Stimulated activated CD4-positive, alpha-beta T cell treated with anti-CD3 and anti-CD28 coated beads, TNF-alpha, amount 100 ng/mL, for 24 hours (primary cell): ENCODE measurements at places on chromosomes 6 and 20.

DNA sequence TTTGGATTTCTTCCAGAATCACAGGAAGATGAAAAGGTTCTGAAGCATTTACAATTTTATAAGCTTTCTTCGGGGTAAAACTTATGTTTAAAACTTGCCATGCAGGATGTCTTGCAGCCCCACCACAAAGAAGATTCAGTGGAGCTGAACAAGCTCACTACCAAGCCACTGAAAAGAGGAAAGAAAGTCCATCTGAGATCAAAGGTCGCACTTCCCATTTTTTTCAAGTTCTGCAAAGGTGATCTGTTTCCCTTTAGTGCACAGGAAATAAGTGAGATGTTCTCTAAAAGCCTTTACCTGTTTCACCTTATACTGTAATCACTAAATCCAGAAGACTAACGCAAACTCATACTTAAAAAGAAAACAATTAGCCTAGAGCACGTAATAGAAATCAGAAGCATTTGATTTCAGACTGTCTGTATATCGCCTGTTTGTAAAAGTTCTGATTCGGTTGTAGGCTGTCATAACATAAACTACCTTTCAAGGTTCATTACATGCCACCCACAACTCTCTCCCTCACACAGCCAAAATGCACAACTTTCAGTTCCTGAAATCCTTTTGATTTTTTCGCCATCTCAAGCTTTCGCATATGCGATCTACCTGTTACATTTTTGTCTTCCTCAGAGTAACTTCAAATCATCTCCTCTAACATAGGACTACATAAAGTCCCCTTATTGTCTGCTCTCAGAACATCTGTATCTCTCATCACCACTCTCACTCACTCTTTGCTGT lies 1.8 kb downstream of the ECHDC1 start:
- DNase-seq, result no peak

- DNase-seq, result no peak
Observed at GRCh38 chr6:111823831-111824607, 49.2 kb downstream of the FYN start.

GRCh38 chr6:33677143-33677660 lies 34.3 kb downstream of the UQCC2 start:
- no peak for DNase-seq

GRCh38 chr6:41502917-41503671 lies 43.1 kb upstream of the FOXP4 start:
- no peak for DNase-seq

DNA sequence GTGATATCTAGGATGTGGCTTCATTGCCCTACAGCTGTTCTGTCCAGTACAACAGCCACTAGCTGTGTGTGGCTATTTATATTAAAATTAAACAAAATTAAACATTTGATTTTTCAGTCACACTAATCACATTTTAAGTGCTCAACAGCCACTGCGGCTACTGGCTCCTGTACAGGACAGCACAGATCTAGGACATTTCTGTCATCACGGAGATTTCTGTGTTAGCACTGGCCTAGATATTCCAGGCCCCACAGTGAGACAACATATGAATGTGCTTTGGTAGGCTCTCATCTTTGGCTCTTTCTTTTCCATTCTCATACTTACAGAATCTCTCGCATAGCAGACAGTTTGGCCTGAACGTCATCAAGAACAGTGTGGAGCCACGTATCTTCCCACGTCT lies 48.4 kb upstream of the ZBTB24 start:
- DNase-seq, result no peak

DNA sequence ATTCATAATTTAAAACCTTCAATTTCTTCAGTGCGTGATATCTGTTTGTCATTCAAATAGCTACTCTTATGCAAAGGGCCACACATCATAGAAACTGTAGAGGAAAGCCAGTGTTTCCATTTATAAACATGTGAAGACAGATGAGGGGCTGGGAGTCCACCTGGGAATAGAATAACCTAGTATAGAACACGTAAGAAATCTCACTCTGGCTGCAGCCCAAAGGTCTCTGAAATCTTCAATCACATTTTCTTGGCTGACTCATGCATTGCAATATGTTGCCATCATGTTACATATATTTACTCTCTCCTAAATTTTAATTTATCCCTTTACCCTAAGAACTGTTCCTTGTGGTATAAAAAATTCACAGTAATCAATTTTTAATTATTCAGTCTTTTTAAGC lies 123.2 kb downstream of the ELOVL4 start:
- no peak for DNase-seq
